CMK (cell line): ENCODE measurements at places on chromosomes 3 and 15.

DNA sequence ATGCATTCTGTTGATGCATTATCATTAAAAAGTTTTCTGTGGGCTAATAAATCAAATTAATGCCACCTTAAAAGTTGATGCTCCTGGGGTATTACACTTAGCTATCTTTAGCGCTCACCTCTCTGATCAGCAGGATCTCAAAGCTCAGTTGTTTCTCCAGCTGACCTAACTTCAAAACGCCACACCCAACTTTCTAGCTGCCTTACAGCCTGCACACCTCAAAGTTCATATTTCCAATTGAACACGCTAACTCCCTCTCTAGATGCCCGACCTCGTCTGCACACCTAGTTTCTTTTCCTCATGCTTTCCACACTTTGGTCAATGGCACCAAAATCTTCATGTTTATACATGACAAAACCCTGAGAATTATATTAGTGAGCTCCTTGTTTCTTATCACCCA, 98.2 kb upstream of the AGTR1 start:
- DNase-seq: no peak

GRCh38 chr3:12629560-12629959, 34.4 kb downstream of the RAF1 start:
- no peak for DNase-seq

DNA sequence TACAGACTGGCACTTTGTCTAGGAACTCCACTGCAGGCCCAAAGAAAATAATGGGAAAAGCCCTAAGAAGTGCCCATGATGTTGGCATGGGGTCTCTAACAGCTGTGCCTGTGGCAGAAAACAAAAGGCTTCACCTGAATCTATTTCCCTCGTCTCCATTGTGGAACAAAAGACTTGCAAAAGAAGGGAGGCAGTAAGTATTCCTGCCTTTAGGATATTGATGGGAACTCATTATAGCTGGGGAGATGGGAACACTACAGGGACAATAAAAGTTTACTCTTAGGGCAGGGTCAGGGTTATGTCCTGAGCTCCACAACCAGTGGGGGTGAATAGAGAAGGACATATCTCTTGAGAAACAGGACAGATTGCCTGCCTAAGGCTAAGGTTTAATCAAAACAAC, 930.6 kb upstream of the EPHA6 start:
- no peak for DNase-seq

GRCh38 chr3:77652624-77653023, 612.7 kb downstream of the ROBO2 start:
- no peak for DNase-seq

- no peak for DNase-seq
Observed at GRCh38 chr15:60179786-60180391, 175.8 kb downstream of the FOXB1 start.

GRCh38 chr3:31274326-31275024, 258.2 kb upstream of the STT3B start:
- DNase-seq: no peak

GRCh38 chr3:45309876-45310275, 78.5 kb upstream of the LARS2 start:
- no peak for DNase-seq

- DNase-seq: no peak
Observed at GRCh38 chr3:78004571-78004970, 964.7 kb downstream of the ROBO2 start.

DNA sequence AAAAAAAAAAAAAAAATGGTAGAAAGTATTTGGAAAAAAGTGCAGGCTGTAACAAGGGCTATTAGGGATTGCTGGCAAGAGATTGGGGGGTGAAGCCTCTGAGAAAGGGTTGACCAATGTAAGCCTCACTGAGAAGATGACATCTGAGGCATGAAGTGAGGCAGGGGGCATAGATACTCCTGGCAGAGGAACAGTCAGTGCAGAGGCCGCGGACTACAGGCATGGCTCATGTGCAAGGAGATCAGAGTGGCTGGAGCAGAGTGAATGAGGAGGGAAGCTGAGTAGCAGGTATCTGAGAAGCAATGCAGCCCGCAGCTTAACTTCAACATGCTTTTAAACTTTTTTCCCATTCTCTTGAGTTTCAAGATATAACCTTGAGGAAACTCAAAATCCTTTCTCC, 5.4 kb downstream of the FBXL22 start:
- DNase-seq: no peak

DNA sequence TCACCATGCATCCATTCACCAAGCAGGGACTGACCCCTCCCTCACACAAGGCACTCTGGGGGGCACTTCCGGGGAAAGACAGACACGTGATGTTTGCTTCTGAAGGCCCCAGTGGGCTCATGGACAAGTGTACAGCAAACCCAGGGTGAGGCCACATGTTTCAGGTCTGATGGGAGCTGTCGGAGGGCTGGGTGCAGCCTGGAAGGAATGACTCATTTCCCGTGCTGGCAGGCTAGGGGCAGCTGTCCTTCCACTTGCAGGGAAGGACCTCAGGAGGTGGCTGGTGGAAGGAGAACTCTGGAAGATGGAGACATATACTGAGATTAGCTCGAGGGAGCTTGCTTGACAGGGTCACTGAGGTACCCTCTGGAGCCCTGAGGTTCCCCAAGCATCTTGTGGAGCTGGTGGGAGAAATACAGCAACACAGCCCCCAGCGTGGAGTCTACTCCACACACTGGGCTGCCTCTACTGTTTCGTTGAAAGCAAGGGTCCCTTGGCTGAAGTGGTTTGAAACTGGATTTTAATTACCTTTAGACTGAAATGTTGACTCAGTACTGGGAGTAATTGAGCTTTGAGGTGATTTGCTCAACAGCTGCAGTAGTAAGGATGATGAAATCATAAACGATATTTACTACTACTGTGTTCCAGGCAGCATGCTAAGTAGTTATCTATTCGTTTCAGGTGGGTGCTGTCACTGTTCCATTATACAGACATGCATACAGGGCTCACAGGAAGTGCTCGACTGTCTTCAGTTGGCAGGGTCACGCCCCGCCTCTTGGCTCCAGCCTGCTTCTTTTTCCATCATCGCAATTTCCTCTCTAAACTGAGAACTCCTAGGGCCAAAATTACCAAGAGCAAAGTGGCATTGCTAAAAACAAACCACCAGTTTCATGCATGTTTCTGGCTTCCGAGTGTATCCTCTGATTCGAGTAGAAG, 230.4 kb downstream of the ADAMTS17 start:
- no peak for DNase-seq
